AML-193 (cell line): ENCODE measurements at places on chromosomes 1 and 21.

DNA sequence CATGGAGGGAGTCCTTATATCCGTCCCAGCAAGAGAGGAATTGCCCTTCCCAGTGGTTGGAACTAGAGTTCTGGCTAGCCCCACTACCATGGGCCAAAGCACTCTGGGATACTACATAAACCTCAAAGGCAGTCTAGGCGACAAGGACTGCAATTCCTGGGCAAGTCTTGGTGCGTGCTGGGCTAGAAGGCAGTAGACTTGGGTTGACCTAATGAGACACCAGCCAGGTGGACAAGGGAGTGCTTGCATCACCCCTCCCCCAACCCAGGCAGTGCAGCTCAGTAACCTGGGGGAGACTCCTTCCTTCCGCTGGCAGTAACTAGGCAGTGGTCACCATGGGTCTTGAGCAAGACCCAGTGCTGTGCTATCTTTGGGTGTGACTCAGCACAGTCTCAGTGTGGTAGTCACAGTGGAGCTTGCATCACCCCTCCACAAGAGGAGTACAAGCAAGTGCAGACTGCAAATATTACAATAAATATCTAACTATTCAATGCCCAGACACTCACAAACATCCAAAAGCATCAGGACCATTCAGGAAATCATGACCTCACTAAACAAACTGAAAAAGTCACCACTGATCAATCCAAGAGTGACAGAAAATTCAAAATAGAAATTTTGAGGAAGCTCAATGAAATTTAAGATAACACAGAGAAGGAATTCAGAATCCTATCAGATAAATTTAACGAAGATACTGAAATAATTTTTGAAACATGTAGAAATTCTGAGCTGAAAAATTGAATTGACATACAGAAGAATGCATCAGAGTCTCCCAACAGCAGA, 84.7 kb upstream of the LYPLAL1 start:
- DNase-seq = peak; percentile 96

DNA sequence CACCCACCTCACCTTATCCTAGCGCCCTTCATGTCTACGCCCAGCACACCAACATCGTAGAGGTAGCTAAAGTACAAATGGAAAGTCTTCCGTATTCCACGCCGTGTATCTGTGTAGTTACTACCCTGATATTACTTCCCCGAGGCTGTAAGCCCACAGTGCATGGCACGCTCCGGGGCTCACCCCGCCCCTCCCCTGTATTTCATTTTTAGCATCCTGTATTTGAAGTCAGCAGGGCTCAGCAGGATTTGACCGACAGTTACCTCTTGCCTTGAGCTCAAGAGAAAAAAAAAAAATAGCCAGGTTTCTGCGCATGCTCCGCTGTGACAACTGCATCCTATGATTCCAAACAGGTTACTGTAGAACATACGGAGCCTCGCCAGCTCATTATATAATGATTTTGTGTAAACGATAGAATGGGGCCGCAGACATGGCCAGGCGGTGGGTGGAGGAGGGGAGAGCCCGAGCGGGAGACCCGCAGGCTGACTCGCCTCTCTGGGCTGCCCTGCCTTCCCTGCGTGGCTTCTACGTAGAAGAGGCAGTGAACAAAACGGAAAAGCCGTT, 1.3 kb downstream of the ABCG1 start:
- peak; percentile 70 for DNase-seq

GRCh38 chr1:7616953-7617352, 154.1 kb upstream of the VAMP3 start:
- DNase-seq = no peak

GRCh38 chr1:5917591-5918274, 74.5 kb downstream of the NPHP4 start:
- DNase-seq = no peak

- DNase-seq = no peak
Measured at GRCh38 chr1:87950369-87950768, 621.7 kb downstream of the LMO4 start.

DNA sequence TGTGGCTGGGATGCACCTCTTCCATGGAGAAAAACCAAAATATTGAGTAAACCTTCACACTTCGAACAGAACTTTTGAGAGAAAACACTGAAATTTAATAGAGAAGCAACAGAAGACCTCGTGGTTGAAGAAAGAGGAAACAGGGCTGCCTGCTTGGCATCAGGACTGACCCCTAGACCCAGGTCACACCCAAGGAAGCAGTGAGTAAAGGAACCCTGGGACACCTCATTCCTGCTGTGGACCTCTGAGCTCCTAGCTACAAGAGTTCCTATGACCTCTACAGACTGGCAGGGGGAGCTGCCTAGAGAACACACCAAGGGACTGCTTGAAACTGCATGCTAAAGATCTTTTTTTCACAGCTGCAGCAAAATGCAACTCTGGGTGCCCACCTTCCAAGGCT, 67.8 kb downstream of the FASLG start:
- DNase-seq = peak; percentile 34

DNA sequence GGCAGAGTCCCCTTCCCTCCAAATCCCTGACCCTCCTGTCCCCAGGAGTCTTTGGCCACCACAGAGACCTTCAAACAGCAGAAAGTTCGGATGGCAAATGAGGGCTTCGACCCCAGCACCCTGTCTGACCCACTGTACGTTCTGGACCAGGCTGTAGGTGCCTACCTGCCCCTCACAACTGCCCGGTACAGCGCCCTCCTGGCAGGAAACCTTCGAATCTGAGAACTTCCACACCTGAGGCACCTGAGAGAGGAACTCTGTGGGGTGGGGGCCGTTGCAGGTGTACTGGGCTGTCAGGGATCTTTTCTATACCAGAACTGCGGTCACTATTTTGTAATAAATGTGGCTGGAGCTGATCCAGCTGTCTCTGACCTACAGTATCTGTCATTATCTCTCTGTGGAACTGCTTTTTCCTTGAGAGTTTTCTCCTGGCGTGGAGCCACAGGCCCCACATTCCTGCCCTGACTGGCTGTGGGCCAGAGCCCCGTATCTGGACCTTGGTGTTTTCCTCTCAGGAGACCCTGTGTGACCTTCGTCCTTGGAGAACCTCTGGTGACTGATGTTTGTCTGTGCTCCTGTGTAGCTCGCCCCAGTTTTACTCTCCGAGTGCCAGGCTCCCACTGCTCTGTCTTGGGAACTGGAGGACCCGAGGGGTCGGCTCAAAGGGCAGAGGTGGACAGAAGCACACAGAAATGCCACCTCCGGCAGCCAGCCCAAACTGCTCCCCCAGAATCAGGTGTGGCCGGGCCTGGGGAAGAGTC, 4.8 kb downstream of the SLC27A3 start:
- no peak for DNase-seq

- DNase-seq = no peak
Measured at GRCh38 chr1:67134695-67135094, at the start of gene C1orf141. Gene C1orf141, minus strand, starts transcription at chr1:67134970. Its CDS starts 7,730 bp downstream, at chr1:67127240.

DNA sequence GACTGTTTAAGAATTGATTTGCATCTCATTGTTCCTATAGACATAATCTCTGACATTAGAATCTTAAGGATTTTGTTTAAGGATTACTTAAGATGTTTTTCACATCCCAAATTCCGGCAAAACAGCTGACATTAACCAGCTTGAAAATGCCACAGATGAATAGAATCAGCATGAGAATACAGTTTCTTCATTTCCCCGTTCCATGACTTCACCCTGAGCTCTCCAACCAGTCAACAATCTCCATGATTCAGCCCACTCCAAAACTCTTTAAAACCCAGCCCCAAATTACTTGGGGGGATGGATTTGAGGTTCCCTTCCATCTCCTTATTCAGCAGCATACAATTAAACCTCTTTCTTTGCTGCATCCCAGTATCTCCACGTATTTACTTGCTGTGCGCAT, 201.0 kb downstream of the LYPLAL1 start:
- DNase-seq = no peak

GRCh38 chr1:202046227-202046626, 35.8 kb downstream of the ELF3 start:
- no peak for DNase-seq

GRCh38 chr1:11026052-11026451, 13.6 kb downstream of the TARDBP start:
- DNase-seq = no peak

DNA sequence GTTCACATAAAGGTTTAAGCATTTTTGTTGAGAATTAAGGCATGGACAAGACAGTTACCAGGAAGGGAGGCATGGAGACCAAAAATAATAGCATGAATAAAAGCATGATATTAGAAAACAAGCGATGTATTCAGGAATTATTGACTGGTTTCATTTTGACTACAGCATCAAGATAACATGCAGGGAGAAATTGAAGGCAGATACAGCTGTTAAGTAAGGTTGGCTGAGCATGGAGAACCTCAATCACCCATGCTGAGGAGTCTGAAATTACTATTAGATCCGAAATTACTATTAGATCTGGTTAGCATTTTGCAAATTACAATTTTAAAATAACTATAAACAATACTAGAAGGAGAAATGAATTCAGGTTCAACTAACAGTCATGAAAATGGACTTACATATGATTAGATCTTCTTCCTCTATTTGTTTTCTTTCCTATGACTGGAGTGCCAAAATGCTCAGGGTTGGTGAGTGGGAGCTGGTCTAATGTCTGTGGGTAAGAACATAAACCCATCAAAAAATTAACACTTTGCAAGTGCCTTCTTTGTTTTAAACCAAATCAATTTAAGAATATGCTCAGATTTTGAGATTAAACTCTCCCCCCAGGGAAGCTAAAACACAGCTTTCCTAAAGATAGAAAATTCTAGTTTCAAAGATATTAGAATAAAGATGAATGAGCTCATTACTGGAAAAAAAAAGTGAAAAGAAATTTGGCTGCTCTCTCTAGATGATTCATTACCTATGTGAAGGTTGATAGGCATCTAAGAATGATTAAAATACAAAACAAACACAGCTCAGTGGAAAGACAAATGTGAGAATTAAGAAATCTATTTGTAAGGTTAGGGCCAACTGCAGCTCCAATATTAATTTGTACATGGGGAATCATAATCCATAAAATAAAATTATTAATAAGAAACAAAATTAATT, 81.7 kb downstream of the ARID4B start:
- DNase-seq = no peak

- no peak for DNase-seq
Measured at GRCh38 chr1:169240449-169241232, 127.0 kb downstream of the NME7 start.

GRCh38 chr1:28927648-28928313, 13.4 kb downstream of the EPB41 start:
- DNase-seq = peak; percentile 33

GRCh38 chr1:41902159-41902577, 16.6 kb downstream of the HIVEP3 start:
- DNase-seq = no peak

DNA sequence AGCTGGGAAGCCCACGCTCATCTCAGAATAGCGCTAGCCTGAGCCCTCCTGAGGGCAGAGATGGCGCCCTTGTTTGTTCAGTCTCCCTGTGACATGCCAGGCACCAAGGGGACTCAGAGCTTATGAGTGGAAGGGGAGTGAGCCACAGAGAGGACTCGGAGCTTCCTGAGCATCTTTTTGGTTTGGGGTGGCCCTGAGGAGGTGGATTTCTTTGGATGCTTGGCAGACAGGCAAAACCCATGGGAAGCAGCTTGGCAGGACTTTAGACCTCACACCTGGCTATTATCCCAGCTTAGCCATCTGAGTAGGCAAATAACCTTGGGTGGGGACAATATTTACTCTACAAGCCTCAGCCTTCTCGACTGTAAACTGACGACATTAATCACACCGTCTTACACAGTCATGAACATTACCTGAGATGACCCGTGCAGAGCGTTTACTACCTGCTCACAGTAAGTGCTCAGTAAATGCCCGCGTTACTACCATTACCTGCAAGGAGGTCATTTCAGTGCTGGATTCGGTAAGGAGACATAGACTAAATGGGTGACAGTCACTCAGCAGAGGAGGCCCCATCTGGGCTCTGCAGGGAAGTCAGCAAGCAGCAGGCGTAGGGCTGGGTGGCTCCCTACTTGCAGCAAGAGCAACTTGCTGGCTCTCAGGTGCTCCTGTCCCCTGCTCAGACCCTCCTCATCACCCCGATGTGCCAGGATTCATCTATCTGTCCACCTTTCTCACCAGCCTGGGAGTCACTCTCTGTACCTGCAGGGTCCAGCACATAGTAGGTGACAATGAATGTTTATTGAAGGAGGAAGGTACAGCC, 54.9 kb downstream of the KLHDC7A start:
- DNase-seq = no peak

- DNase-seq = peak; percentile 68
Measured at GRCh38 chr1:181503171-181503810, 20.0 kb downstream of the CACNA1E start.

DNA sequence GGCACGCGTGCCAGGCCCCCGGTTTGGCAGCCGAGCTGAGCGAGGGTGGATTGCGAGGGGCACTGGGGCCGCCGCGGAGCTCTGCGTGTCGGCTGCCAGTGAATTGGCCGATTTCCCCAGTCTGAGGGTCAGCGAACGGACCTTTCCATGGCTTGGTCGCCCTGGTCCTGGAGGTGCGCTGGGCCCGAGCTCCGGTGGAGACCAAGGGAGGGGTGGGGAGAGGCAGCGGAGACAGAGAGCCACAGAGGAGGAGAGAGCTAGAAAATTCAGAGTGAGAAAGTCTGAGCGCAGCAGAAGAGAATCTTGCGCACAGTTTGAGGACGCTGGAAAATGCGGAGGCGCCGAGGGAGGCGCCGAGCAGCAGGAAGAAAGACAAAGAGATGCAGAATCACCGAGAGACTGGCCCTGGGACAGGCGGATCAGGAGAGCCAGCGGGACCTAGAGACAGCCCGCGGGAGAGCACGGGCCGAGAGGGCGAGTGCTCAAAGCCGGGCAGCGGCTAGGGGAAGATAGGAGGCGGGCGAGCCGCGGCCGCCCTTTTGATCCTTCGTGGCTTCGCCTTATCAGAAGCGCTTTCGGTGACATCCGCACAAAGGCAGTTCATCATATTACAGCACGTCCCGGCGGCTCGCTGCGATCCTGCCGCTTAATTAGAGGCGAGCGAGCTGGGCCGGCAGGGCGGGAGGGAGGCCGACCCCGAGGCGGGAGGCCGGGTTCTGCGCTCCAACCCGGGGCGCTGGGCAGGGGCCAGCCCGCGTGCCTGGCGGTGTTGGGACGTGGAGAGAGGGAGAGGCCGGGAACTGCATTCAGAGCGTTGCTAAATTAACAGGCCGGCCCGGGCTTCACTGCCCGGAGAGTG, 12.7 kb downstream of the PAX7 start:
- DNase-seq = no peak
